ENCODE measurements at places on chromosomes 4 and X. TPM values are rescaled to one million over a fixed set of nuclear protein-coding genes. Genes with fewer than 3 reads are reported as not detected.
A peak's percentile ranks its signal among the peaks of the same experiment; 100 is the strongest.

Gene EREG
- total RNA-seq = not detected

DNA sequence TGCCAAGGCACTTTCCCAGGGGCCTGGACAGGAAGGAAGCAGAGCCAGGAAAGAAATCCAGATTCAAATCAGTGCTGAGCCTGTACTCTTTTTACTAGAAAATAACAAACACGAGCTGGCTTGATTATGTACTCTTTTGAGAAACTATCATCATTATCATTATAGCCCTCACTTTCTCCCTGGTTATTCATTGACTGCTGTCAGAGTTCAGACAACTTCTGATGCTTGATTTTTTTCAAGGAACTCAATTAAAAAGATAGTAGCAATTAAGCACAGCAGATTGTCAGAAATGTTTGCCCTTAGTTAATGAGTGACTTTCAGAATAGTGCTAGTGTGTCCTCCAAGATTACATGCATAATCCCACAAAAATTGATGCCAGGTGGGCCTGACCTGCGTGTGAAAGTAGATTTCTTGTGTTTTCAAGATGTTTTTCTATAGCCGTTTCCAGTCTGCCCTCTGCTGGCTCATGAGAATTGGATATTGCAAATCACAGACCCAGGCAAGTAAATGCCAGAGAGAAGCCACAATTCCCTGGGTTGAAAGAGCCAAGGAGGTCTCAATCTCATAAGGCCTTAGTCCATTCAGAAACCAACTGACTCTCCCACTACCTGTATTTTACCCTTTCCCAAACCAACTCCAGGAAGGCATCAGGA is 14.3 kb upstream of the PNPLA4 start:
- peak; percentile 53 for DNase-seq

GRCh38 chrX:70970482-70970995 is 39.6 kb upstream of the SLC7A3 start:
- DNase-seq = peak; percentile 13

Gene SPANXA1
- total RNA-seq = 0.23 TPM

DNA sequence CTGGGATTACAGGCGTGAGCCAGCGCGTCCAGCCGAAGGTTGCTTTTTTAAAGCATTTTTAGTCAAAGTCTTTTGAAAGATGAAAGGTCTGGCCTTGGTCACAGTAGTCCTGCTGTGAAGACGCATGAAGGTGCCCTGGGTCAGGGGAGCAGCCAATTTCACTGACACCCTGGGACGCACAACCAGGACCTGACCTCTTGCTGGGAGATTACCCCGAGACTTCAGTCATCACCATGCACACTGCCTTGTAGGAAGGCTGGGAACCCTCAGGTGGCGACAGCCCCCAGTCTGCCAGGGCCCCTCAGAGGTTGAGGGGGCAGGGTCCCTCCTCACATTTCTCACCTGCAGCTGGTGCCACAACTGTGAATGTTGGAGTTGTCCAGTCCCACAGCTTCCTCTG is 53.2 kb downstream of the CPLX1 start:
- no peak for DNase-seq

- peak; percentile 81 for DNase-seq
Observed at GRCh38 chr4:168421671-168422070, 58.6 kb downstream of the DDX60L start.

DNA sequence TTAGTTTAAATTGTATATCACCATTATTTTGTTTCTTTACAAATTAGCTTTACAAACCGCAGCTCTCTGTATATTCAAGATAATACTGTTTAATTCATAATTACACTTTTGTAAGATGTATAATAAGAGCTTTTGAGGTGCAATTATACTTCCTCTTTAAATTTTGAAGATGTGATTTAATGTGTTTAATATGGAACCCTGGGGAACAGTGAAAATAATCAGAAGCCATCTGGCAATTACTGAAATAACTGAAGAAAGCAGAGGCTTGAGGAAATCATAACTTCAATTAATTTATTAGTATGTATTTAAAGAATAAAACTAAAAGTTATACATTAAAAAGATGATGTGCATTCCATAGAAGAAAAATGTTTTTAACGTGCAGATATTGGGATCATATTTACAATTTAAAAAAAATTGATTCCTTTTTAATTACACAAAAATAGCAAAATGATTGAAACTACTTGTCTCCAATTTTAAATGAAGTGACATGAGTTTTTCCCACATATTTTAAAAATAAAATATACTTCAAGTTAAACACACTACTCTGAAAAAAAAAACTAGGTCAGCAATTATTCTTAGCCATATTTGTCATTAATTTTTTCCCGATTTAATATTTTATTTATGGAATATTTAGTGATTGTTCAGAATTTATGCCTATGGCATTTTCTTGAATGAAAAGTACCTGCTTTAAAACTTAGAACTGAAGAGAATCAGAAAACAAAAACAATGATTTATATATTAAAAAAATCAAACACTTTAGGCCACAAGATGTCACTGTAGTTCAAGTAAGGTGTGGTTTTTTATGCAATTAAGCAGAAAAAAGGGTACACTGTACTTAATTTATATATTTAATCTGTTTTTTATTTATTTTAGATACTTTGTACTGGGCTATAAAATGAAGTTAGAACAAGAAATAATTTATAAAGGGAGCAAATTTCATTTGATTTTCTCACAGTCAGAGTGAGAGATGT is 942.7 kb upstream of the NDST4 start:
- DNase-seq = peak; percentile 8

DNA sequence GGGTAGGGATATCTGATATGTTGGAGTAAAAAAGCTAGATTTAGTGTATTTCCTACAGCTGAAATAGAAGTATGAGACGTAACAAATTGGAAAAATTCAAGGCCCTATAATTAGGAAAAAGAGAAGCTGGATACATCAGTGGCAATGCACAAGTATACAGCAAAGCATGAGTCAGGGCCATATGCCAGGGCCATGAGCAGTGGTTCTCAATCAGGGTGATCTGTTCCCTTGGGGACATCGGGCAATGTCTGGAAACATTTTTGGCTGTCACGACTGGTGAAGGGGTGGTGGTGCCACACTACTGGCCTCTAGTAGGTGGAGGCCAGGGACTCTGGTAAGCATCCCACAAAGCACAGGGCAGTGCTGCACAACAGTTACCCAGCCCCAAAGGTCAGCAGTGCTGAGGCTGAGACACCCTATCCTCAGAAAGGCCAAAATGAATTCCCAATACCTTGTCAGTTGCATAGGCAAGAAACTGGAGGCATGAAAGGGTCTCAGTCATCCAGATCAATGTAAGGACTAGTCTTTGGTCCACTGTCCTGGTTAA is 36.8 kb upstream of the NAP1L5 start:
- DNase-seq = no peak

DNA sequence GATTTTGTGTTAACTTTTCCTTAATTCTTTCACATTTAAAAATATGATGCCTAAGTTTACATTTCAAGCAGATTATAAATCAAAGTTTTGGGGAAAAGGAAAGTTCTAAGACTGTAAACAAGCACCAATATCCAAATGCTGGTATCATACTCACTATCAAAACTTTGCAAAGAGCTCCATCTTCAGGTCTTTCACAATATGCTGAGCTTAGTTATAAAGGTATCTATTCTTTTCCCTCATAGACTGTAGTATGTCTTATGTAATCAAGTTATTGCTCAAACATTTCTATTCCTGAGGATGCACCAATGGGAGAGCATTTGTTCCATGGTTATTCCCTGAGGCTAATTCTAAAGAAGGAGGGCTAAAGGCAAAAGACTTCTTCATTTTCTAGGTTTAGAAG is 207.9 kb upstream of the FAM241A start:
- peak; percentile 56 for DNase-seq

DNA sequence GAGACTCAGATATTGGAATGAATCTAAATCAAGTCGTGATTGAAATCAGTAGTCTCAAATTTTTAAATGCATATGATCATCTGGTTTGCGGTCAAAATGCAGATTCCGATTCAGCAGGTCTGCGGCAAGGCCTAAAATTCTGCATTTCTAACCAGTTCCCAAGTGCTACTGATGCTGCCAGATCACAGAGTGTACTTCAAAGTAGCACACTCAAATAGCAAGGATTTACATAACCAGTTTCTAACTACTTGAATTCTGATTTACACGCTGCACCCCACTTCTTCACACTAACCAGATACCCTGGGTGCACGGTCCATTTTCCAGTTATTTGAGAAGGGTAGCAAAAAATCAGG is 752 bp downstream of the MBTPS2 start:
- peak; percentile 1 for DNase-seq

GRCh38 chr4:70360460-70360859 is at the start of gene SMR3A:
Gene SMR3A (plus strand): TSS chr4:70360760. CDS start chr4:70362116, 1,356 bp downstream.
- no peak for DNase-seq

- peak; percentile 58 for DNase-seq
Observed at GRCh38 chr4:156971676-156972378, at the start of gene PDGFC. Gene PDGFC (minus strand): TSS chr4:156971799. CDS start chr4:156970903, 896 bp downstream.

GRCh38 chr4:84403656-84404055 is 95.4 kb downstream of the NKX6-1 start:
- peak; percentile 74 for DNase-seq

DNA sequence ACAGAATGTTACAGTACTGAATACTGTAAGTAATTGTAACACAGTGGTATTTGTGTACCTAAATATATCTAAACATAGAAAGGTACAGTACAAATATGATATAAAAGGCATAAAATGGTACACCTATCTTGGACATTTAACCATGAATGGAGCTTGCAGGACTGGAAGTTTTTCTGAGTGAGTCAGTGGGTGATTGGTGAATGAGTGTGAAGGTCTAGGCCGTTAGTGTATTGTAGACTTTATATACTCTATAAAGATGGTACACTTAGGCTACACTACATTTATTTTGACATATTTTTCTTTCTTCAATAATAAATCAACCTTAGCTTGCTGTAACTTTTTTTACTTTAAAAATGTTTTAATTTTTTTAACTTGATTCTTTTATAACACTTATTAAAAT is 422.5 kb upstream of the FSTL5 start:
- peak; percentile 27 for DNase-seq

DNA sequence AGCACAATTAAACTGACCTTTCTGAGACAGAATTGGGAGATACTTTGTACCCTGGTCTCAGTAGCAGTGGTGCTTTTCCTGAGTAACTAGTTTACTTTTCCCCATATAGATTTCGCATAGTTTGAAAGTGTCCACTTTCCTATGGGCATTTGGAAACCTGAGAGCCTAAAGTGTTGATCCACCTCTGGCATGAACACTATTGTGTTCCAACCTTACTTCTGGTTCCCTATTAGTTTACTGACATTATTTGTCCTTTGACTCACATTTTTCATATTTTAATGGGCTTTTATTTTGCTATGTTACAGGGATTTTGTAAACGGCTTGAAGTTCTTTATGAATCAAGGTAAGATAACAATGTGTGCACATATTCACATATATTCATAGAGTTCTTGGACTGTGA is 103.7 kb downstream of the CBLL2 start:
- DNase-seq = no peak

Gene ADH1C
- not detected for total RNA-seq

Gene EMCN
- not detected for total RNA-seq

DNA sequence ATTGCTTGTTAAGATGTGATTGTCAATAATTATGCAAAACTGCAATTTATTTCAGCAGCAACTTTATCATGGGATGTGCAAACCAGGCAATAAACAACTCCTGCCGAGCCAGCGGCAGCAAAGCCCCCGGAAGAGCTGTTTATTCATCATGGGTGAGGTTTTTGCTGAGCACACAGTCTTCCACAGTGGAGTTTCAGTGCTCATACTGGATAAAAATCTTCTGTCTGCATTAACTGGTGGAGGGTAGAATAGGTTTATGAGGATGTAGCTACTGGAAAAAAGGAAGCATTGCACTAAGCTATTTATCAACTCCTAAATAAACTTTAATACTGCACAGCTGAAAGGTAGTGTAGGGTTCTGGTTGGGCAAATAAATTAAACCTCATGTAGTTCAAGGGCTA is 557.4 kb upstream of the FTHL17 start:
- DNase-seq = no peak

Gene ESX1
- total RNA-seq = 0.11 TPM

Gene HSFX3
- total RNA-seq = not detected

DNA sequence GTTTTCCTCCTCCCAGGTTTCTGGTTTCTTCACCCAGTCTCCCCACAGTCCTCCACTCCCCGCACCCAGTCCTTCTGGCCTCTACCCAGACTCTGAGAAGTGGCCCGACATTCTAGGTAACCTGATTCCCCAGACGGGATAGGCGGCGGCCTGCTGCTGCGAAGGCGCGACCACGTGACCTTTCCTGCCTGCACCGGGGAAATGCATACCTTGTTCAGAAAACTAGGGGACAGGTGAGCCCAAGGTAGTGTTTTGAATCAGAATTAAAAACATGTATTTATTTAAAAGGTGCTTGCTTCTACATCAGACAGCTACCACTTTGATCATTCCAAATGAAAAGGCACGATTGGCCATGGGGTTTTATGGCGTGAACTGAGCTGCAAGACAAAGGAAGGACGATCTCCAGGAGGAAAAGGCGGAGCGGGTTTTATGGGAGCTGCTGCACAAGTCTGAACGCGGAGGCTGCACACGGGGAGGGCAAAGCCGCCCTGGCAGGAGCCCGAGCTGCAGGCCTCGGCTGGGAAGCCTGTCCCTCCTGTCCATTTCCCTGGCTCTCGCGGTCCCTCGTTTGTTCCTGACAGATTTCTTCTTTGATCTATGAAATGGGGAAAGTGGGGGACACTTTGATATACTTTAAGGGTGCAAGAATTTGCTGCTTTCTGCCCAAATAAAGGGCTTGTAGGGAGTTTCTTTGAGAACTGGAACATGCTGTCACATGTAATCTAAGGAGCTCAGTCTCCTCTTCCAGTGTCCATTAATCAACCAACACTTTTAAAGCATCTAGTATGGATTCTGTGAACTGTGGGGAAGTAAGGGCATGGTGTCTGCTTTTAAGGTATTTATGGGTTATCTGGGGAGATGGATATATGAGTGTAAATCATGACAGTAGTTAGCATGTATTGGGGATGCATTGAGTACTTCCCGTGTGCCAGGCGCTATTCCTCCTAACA is 150.9 kb downstream of the SPRY1 start:
- no peak for DNase-seq

- peak; percentile 7 for DNase-seq
Observed at GRCh38 chrX:73182502-73183114, 32.0 kb downstream of the NAP1L2 start.

- DNase-seq = no peak
Observed at GRCh38 chr4:109163493-109163892, 139.0 kb downstream of the COL25A1 start.
